ENCODE measurements at places on chromosomes 5 and 9. TPM values are rescaled to one million over a fixed set of nuclear protein-coding genes. Genes with fewer than 3 reads are reported as not detected.

DNA sequence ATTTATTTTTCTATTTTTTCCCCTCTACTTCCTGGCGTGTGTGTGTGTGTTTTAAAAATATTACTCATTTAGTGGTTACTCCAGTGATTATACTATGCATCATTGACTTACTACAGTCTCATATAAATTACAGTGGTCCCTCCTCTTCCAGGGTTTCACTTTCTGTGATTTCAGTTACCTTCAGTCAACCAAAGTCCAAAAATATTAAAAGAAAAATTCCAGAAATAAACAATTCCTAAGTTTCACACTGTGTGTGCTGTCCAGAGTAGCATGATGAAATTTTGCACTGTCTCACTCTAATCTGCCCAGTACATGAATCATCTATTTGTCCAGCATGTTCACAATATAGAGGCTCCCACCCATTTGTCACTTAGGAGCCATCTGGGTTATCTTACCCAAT, 47.4 kb upstream of the CCDC112 start:
- peak overlapping the region; percentile 65 for H3K27ac ChIP-seq
- H3K36me3 ChIP-seq, result no peaks in the 10 kb centered on the region
- peak overlapping the region; percentile 18 for H3K4me3 ChIP-seq
- no peaks in the 10 kb centered on the region for H3K27me3 ChIP-seq
- H3K4me1 ChIP-seq, result peaks cover 26% of the 10 kb centered on the region

- H3K27me3 ChIP-seq, result no peaks in the 10 kb centered on the region
- DNase-seq, result no peak
- no peaks in the 10 kb centered on the region for H3K36me3 ChIP-seq
- no peak overlapping the region for H3K27ac ChIP-seq
Measured at GRCh38 chr9:81999806-82000205, 11.2 kb downstream of the SPATA31D1 start.

- peak; percentile 77 for DNase-seq
- no peak overlapping the region for H3K4me3 ChIP-seq
- no peaks in the 10 kb centered on the region for H3K36me3 ChIP-seq
- H3K27ac ChIP-seq, result no peak overlapping the region
Measured at GRCh38 chr9:117772960-117773359, 68.8 kb downstream of the TLR4 start.

DNA sequence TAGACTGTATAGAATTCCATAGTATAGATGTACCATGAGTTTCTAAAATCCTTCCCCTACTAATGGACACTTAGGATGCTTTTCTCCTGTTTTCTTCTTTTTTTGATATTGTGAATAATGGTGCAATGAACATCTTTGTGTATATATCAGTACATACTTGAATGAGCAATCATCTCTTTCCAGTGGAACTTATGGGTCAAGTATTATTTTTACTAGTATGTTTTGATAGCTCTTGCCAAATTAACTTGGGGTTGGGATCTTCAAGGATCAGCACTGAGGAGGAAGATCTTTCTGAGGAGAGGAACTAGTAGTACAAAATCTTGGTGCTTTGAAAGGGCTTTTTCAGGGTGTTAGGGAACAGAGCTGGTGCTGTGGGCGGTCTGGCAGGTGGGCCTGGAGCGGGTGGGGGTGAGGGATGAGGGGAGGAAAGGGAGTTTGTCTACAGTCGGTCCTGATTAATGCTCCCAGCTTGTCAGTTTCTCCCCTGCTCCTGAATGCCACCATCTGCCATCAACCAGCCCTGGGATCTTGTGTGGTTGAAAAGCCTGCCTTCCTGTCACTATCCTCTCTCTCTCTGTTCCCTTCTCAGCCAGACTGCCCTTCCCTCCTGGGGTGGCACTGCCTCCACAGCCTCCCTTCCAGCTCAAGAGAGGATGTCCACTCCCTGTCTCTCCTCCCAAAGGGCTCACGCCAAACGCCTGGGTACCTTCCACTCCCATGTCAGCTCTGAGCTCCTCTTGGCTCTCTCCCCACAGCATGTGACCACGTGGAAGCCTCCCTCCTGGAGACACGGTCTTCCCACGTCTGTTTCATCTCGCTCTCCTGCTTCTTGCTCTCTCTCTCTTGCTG, 185.9 kb downstream of the DAB2IP start:
- H3K36me3 ChIP-seq, result no peaks in the 10 kb centered on the region
- H3K27me3 ChIP-seq, result no peaks in the 10 kb centered on the region
- no peak overlapping the region for H3K27ac ChIP-seq
- peak; percentile 20 for DNase-seq
- H3K4me3 ChIP-seq, result no peak overlapping the region

DNA sequence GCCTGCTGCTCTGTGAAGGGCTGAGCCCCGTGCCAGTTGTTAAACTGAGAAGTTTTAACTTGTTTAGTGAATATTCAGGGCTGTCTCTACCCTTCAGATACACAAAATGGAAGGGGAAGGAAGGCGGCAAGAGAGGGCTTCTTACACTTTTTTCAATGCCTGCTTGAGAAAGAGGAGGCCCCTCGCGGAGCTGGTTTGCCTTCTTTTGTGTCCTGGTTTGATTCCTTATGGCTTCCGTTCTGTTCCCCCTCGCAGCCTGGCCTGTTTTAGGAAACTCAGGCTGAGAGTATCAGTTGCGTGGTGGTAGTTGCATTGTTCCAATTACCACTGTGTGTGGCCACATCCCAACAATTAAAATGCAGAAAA, 1.0 kb downstream of the FAM53C start:
- H3K27me3 ChIP-seq, result no peaks in the 10 kb centered on the region
- H3K4me1 ChIP-seq, result peaks cover 16% of the 10 kb centered on the region
- peaks cover 19% of the 10 kb centered on the region for H3K36me3 ChIP-seq
- peak; percentile 57 for DNase-seq
- H3K27ac ChIP-seq, result peak overlapping the region; percentile 92

- peak overlapping the region; percentile 92 for H3K4me3 ChIP-seq
- no peaks in the 10 kb centered on the region for H3K27me3 ChIP-seq
- peaks cover 38% of the 10 kb centered on the region for H3K4me1 ChIP-seq
- DNase-seq, result peak; percentile 72
- H3K36me3 ChIP-seq, result peaks cover 4% of the 10 kb centered on the region
Measured at GRCh38 chr9:126806336-126806735, 1.5 kb downstream of the ZBTB43 start.

DNA sequence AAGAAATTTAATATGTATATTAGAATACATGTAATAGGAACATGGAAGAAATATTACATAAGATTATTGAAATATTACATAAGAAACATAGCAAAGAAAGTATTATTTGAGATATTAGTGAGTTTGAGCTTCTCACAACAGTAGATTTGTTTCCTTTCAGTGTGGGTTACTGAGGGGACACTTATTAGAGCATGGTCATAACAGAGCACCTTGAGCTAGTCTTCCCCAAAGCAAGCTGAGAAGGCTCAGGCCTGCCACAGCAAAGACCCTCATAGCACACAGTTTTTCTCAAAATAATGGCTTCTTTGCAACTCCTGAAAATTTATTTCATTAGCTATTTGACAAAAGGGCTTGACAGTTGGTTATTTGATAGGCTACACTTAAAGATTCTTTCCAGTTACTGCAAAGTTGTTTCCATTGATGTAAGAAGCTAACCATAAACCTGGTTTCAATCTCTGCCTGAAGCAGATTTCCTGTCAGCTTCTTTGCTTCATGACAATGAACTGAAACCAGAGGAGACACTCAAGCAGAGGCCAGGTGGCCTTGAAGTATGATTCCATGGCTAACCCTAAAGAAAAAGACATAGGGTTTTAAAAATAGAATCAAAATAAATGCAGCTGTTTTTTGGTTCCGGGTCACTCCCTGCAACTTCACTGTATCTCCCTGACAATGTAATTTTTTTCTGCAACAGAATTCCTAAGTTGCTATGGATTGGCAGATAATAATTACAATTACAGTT, 68.6 kb downstream of the ERMP1 start:
- no peak overlapping the region for H3K27ac ChIP-seq
- H3K27me3 ChIP-seq, result no peaks in the 10 kb centered on the region
- DNase-seq, result no peak
- peaks cover 9% of the 10 kb centered on the region for H3K4me1 ChIP-seq

DNA sequence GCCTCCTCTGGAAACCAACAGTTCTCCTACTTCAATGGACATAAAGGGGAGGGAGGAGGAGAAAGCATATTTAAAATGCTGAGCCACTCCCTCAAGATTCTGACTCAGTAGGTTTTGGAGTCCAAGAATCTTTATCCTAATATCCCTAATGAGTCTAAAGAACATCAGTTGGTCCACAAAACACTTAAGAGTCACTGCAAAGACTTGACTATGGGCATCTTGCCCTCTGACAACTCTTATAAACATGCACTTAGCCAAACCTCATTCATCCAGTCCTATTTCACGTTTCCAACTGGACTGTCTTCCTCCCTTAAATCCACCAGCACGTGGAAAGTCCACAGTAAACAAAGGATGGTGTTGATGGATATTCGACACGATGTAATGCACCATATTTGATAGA, 172.5 kb downstream of the FAM114A2 start:
- no peak overlapping the region for H3K4me3 ChIP-seq
- no peaks in the 10 kb centered on the region for H3K36me3 ChIP-seq
- H3K27me3 ChIP-seq, result no peaks in the 10 kb centered on the region
- H3K4me1 ChIP-seq, result no peaks in the 10 kb centered on the region
- peak; percentile 60 for DNase-seq

GRCh38 chr5:132385326-132386105, 16.0 kb downstream of the SLC22A5 start:
- 0 out of 2 replicates have a peak overlapping the region, but pooled peaks have one; percentile 20 for H3K27ac ChIP-seq
- peaks cover 37% of the 10 kb centered on the region for H3K4me1 ChIP-seq

DNA sequence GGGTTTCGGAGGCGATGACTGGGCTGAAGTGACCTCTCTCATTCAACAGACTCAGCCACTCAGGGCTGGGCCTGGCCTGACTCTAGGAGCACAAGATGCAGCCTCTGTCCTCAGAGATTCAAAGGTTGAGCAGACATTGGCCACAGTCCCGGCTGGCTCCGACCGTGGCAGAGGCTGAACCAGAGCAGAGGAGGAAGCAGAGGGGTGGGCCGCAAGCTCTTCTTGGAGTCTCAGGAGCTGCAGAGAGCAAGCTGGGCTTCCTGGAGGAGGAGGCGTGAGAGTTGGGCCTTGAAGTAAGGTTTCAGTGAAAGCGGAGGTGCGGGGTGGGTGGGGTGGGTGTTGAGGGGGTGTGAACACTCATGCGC, 37.6 kb downstream of the ALG2 start:
- no peaks in the 10 kb centered on the region for H3K4me1 ChIP-seq
- H3K36me3 ChIP-seq, result no peaks in the 10 kb centered on the region
- no peak for DNase-seq
- no peak overlapping the region for H3K27ac ChIP-seq
- no peak overlapping the region for H3K4me3 ChIP-seq
- H3K27me3 ChIP-seq, result 0 out of 2 replicates have a peak, but pooled peaks cover 11% of the 10 kb centered on the region

- H3K36me3 ChIP-seq, result no peaks in the 10 kb centered on the region
- no peak overlapping the region for H3K27ac ChIP-seq
- 0 out of 2 replicates have a peak, but pooled peaks cover 1% of the 10 kb centered on the region for H3K27me3 ChIP-seq
- peak; percentile 92 for DNase-seq
- 0 out of 2 replicates have a peak, but pooled peaks cover 3% of the 10 kb centered on the region for H3K4me1 ChIP-seq
Measured at GRCh38 chr5:71782771-71783770, 64.0 kb downstream of the CARTPT start.

DNA sequence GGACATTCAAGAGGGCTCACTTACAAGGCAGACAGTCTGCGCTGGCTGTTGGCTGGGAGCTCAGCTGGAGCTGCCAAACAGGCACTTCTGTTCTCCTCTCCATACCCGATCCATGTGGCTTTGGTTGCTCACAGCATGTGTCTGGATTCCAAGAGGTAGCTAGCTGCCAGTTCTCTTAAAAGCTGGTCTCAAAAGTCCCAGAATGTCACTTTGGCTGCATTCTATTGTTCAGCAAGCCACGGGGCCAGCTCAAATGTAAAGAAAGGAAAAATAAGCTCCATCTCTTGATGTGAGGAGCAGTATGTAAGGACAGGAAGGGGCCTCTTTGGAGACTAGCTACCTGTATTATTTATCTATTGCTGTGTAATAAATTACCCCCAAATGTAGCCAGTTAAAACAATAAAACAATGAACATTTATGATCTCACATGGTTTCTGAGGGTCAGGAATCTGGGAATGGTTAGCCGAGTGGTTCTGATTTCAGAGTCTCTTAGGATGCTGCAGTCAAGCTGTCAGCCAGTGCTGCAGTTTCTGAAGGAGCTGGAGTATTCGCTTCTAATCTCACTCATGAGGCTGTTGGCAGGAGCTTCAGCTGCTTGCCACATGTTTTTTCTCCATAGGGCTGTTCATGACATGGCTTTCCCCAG, 112.7 kb upstream of the CLINT1 start:
- no peak overlapping the region for H3K27ac ChIP-seq
- H3K4me3 ChIP-seq, result no peak overlapping the region
- peak; percentile 35 for DNase-seq
- H3K4me1 ChIP-seq, result no peaks in the 10 kb centered on the region
- H3K27me3 ChIP-seq, result no peaks in the 10 kb centered on the region

DNA sequence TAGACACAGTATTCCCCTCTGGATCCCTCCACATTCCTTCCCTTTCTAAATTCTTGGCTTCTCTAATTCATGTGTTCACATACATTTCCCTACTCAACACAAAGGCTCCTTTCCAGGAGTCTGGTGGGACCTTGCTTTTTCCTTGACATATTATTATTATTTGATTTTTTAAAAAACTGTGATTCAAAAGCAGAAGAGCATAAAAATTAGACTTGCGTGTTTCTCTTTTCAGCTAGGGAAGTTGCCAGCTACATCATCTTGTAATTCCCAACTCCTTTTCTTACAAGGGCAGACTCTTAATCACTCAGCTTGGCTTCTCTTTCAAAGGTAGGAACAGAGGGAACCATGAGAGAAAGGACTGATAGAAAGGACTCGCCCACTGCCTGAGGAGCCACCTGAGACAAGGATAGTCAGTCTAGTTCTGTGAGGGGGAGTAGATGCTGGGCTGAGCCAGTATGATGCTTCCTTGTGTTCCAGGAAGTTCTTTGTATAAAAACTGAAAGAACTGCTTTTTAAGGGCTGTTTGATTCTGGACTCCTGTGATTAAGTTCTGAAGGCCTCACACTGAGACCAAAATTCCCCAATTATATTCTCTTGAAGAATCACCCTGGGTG, 51.0 kb upstream of the DPYSL3 start:
- H3K36me3 ChIP-seq, result no peaks in the 10 kb centered on the region
- no peak overlapping the region for H3K4me3 ChIP-seq
- H3K27me3 ChIP-seq, result 0 out of 2 replicates have a peak, but pooled peaks cover 4% of the 10 kb centered on the region
- no peak overlapping the region for H3K27ac ChIP-seq
- no peak for DNase-seq

The RNF44 gene
- polyA plus RNA-seq, result 2.1 TPM

GRCh38 chr5:170353011-170353761, 36.0 kb downstream of the KCNMB1 start:
- peak; percentile 4 for DNase-seq
- no peaks in the 10 kb centered on the region for H3K4me1 ChIP-seq
- no peak overlapping the region for H3K4me3 ChIP-seq
- H3K27me3 ChIP-seq, result peaks cover 85% of the 10 kb centered on the region

DNA sequence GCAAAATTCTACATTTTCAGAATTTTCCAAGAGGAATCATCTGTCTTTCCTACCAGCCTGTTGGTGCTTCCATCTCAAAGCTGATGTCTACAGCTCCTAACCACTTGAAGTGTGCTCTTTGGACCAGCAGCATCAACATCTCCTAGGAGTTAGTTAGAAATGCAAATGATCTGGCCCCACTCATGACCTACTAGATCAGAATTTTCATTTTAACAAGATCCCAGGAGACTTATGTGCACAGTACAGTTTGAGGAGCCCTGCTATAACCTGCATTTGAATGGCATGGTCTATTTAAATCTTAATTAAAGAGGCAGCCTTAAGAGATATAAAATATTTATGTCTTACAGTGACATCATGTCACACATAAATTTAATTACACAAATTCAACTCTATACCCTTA, 33.8 kb downstream of the ITK start:
- DNase-seq, result no peak
- H3K4me1 ChIP-seq, result no peaks in the 10 kb centered on the region
- H3K36me3 ChIP-seq, result no peaks in the 10 kb centered on the region
- H3K27ac ChIP-seq, result no peak overlapping the region

GRCh38 chr9:74940600-74940999, 12.1 kb downstream of the C9orf40 start:
- DNase-seq, result peak; percentile 2
- H3K4me3 ChIP-seq, result no peak overlapping the region
- no peaks in the 10 kb centered on the region for H3K36me3 ChIP-seq
- no peak overlapping the region for H3K27ac ChIP-seq

Data from GM23248 (cell line).